ENCODE measurements at places on chromosomes 7 and 10.

DNA sequence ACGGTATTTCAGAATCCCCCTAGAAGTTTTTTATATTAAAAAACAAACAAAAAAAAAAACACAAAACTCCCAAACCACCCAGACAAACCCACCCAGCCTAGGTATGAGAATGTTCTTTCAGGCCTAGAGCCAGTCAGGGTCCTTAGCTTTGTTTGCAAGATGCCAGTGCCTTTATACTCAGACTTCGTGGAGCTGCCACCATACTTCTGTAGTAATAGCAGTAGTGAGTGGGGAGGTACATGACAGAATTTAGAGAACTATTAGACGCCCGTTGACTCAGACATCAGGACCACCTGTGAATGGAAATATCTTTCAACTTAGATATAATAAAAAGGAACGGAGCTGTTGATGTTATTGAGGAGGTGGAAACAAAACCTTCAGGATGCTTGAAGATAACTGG lies 138.2 kb upstream of the MKLN1 start:
- DNase-seq = no peak

- no peak for DNase-seq
Observed at GRCh38 chr10:2280713-2281300, 543.5 kb upstream of the ADARB2 start.

- peak; percentile 62 for DNase-seq
Observed at GRCh38 chr7:114086914-114087652, 168.3 kb upstream of the PPP1R3A start.

GRCh38 chr10:85864173-85864549 lies 502.4 kb downstream of the GRID1 start:
- DNase-seq = no peak

DNA sequence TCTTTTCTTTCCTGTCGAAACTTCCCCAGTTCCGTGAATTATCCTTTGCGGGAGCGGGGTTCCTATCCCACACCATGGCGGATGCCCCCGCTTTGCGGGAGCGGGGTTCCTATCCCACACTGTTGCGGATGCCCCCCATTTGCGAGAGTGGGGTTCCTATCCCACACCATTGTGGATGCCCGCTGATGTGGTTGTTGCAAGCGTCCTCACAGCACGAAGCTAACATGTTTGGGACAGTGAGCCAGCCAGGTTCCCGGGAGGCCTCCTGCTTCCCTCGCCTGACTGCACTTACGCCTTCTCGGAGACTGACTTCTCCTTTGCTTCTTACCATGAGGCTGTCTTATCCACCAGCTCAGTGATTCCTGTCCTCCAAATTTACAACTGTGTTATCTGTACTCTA lies 134.7 kb downstream of the VIPR2 start:
- no peak for DNase-seq

DNA sequence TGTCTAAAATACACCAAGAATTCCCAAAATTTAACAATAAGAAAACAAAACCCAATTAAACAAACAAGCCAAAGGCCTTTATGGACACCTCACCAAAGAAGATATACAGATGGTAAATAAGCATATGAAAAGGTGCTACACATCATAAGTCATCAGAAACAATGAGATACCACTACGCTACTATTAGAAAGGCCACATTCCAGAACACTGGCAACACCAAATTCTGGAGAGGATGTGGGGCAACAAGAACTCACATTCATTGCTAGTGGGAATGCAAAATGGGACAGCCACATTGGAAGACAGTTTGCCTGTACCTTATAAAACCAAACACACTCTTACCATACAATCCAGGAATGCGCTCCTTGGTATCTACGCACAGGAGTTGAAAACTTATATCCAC lies 291.4 kb downstream of the TNS3 start:
- no peak for DNase-seq

DNA sequence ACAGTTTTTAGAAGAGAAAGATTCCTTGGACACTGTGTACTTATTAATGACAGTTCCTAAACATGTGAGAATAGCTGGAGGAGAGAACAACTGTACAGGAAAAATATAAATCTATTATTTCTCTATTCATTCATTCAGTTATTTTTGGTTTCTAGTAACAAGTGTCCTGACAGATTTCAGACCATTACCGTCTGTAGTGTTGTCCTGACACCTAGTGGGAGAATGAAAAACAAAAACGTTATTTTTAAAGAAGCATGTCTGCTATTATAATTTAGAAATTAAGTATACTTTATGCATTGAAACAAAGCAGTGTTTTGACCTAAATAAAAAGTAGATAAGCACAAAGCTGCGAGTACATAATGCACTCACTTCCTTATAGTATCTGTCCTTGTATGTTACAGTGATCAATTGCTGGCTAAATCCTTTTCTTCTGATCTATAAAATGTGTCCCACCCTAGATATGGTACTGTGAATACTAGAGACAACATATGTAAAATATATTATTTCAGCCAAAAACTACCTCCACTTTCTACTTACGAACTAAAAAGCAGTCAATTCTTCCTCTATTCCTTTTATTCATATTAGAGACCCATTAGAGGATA lies 575.6 kb downstream of the ARL4A start:
- DNase-seq = peak; percentile 22

DNA sequence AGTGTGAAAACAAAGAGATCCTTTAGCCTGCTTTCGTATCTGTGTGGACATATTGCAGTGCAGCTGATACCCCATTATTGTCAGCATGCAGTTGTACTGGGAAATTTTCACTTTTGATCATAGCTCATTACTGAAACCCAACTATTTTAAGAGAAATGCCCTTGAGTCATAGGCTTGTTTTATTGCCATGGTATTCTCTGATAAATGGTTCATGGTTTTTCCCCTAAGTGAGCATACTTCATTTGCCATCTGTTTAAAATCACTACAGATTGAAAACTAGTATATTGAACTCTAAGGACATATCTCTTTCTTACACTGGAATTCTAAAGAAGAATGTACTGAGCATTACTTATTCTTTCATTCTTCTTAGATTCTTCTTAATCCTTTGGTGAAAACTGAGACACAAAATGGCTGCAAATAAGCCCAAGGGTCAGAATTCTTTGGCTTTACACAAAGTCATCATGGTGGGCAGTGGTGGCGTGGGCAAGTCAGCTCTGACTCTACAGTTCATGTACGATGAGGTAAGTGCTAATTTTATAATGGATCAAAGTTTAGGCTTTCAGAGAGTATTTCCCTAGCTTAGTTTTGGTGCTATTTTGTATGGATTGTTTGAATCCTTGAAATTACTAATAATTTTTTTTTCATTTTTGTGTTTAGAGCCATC lies 63.0 kb downstream of the RALA start:
- no peak for DNase-seq

DNA sequence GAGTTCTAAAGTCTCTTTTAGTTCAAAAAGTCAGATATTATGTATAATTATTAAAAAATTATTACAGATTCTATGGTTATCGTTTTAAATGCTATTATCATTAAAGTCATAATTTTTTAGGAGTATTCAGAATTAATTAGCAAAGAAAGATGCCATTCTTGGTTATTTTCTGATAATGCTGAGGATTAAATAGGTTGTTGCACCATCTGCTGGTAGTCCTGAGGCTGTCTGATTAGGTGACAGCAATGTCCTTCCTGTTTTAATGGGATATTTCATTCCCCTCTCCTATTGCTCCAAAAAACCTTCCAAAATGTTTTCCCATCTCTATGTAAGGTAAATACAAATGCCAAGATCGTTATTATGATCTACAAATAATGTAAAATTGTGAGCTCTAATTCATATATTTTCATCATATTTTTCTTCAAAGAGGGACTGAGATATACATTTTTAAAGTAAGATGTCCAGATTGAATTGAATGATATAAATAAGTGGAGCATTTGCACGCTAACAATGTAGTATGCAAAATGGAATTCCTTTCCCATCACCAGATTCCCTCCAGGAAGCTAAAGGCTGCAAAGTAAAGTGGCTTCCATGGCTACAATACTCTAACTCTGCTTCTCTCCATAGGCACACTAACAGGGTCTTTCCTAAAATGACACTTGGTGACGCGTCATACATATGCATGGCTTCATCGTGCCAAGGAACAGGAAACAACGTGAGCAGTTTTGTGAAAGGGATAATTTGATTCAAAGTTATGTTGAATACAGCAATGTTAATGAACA lies 58.8 kb upstream of the AKR1E2 start:
- no peak for DNase-seq

GRCh38 chr10:8978100-8978499 lies 923.6 kb downstream of the GATA3 start:
- no peak for DNase-seq

- no peak for DNase-seq
Observed at GRCh38 chr7:29841926-29842701, 35.8 kb downstream of the WIPF3 start.

GRCh38 chr10:80459047-80459865 lies 5.1 kb downstream of the TSPAN14 start:
- no peak for DNase-seq

GRCh38 chr10:79234391-79235315 lies 112.6 kb upstream of the PPIF start:
- no peak for DNase-seq

DNA sequence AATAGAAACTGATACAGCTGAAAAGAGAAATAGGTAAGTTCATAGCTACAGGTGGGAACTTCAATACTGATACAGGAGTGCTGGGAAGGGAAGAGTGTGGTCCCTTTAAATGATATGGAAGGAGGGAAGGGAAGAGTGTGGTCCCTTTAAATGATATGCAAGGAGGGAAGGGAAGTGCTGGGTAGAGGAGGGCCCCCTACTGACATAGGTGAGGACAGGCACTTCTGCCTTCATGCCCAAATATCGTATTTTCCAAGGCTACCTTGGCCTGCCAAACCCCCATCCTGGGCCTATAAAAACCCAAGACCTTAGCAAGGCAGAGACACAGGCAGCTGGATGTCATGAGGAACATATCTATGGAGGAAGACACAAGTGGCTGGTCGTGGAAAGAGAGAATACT lies 92.3 kb downstream of the MAGI2 start:
- no peak for DNase-seq

Measured in NCI-H774 (cell line).